Epithelial cell of prostate (primary cell): ENCODE measurements at places on chromosomes 12 and 14.

- no peak for DNase-seq
Observed at GRCh38 chr14:106505366-106505765, 979.0 kb downstream of the TMEM121 start.

DNA sequence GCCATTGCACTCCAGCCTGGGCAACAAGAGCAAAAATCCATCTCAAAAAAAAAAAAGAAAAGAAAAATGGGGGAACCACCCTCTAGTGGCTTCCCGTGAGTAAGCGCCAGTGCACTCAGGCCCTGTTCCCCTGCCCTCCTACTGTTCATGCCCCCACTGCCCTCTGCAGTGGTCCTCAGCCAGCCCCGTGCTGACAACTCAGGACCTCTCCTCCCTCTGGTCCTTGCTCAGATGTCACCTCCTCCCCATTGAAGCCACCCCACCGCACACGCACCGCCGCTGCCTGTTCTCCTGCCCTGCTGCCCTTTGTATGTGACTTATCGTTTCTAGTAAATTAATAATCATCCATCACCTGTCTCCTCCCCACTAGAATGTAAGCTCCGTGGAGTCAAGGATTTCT is 58.8 kb upstream of the DYNC1H1 start:
- DNase-seq = no peak

DNA sequence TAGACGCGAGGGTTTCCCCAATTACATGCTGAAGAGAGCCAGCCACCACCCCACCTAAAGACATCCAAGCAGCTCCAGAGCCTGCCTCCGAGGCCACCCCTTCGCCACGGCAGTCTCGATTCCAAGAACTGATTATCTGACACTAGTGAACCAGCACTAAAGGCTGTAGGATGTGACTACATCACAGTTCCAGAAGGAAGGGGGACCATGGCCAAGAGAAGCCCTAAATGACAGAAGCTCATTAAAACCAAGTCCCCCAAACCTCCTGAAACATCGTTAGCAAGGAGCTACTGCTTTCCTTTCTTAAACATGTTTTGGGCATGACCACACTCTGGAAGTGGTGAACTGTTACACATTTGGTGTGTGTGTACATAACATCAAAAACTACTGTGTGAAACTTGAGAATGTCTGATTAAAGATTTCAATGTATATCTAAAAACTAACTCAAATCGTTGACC is 88.2 kb downstream of the DUSP16 start:
- no peak for DNase-seq

GRCh38 chr12:76866726-76867125 is 12.1 kb downstream of the CSRP2 start:
- DNase-seq = no peak

DNA sequence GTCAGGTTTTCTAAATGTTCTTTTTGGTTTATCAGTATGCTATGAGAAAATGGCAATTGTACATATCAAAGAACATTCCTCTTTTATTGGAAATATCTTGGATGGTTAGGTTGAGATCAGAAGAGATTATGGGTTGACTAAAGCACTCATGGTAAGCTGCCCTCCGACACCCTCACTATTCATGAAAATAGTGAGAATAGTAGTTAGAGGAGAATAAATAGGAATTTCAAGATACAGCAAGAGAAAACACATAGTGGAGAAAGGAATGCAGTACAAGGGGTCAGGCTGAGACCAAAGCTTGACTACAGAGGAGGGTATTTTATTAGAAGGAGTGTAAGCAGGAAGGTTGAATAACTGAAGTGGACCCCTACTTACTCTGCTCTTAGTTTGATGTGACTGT is 112.5 kb downstream of the PTPRQ start:
- DNase-seq = no peak

- no peak for DNase-seq
Observed at GRCh38 chr12:32811686-32812392, 56.1 kb upstream of the YARS2 start.

- no peak for DNase-seq
Observed at GRCh38 chr14:34926552-34926951, 51.4 kb upstream of the BAZ1A start.

DNA sequence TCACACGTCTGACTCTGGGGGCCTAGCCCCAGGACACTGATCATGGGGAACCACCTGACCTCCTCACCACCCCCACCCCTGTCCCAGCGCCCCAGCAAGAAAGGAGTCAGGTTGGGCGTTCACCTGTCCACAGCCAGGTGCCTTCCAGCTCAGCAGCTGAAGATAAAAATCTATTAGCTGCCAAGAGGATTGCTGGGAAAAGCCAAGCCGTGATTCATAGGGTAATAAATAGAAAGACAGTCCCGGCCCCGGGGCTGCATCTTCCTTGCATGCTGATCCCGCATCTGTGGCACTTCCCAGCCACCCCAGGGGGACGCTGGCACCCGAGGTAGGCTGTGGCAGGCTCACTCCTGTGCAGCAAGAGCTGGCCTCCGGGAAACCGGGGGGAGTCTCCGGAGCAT is 70.2 kb upstream of the NCOR2 start:
- peak; percentile 50 for DNase-seq

DNA sequence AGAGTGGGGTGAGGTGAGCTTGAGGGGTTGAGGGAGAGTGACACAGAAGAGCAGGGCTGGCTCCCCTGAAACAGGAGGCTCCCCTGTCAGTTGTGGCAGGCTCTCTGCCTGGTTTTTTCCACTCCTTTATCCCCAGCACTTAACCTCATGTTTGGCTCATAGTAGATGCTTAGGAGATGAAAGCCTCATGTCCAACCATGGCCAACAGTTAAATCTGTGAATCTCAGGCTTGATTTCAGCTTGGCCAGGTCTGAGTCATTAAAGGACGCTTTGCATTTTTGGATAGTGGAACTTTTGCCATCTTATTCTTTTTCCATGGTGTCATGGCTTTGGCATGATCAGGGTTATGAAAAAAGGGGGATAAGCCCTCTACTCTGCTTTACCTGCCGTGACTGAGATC is 117.2 kb downstream of the CACNA1C start:
- no peak for DNase-seq

GRCh38 chr14:102280376-102280962 is 24.5 kb downstream of the MOK start:
- peak; percentile 51 for DNase-seq

- DNase-seq = no peak
Observed at GRCh38 chr12:2826721-2827515, 7.9 kb downstream of the NRIP2 start.

DNA sequence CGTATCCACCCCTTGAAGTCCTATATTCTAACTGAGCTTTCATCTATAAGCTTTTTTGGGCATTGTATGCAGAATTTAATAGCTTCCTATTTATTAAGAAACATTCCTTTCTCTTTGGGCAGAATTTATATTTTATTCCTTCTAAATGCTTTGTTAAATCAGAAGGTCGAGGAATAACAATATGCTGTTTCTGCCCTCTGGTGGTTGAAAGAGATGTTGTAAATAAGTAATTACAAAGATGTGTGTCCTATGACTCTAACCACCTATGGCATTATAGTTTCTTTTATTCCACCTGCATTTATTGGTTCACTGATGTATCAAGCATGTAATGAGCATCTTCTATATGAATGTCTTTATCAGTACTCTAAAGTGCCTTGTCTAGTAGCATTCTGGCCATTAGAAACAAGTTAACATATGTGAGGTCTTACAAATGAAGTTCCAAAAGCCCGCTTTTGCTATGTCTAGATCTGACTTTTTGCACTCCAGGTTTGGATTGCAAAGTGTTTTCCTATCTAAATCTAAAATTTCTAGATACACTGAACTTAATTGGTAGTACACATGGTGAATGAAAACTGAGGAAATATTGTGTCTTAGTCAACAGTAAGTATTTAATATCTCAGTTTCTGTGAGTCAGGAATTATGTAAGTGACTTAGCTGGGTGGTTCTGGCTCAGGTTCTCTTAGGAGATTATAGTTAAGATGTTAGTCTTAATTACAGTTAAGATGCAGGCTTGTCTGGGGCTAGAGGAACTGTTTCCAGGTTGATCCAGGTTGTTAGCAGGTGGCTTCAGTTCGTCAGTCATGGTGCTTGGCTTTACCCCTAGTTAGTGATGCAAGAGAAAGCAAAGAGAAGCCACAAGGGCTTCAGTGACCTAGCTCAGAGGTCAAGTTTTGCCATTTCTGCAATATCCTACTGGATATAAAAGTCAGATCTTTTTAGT is 57.5 kb downstream of the PLEKHA5 start:
- DNase-seq = no peak

DNA sequence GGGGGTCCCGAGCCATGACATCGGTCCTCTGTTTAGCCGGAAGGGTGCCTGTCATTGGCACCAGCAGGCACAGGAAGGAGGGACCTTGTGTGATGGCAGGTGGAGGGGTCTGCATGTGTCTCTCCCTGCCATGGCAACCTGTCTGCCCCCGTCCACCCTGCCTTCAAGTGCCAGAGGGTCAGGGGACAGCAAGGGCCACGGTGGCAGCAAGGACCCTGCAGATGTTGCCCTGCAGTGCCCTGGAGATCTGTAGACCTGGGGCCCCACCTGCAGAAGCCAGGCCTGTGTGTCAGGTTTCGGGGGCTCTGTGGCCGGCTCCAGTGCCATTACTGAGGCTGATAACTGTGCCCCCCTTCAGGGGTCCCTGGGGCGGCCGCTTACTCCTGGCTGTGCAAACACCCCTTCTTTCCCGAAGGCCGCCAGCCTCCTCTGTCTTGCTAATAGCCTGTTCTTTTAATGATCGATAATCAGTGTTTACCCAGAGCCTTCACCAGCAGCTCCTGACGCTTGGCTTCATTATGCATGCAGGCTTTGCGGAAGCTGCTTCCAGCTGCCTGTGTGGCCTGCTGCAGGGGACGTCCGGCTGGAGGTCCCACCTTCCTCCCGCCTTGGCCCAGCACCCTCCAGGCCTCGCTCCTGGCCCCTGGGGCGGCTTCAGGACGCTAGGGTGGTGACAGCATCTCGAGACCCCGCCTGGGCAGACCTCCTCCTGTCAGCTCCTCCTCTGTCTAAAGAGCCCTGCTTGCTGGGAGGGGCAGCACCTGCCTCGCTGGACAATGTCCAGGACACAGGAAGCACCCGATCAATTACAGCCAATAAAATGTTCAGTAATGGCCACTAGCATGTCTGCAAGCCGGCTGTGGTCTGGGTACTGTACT is 153.0 kb downstream of the KIF26A start:
- no peak for DNase-seq

DNA sequence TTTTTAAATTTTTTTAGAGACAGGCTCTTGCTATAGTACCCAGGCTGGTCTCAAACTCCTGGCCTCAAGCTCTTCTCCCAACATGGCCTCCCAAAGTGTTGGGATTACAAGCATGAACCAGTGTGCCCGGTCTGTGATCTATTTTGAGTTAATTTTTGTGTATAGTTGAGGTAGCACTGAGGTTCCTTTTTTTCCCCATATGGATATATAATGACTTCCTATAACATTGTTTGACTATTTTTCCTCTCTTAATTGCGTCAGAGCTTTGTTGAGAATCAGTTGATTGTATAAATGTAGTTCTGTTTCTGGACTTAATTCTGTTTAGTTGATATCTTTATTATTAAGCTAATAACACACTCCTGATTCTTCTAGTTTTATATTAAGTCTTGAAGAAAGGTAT is 8.6 kb upstream of the M6PR start:
- DNase-seq = no peak

- no peak for DNase-seq
Observed at GRCh38 chr14:71208702-71209357, 301.6 kb downstream of the PCNX1 start.

DNA sequence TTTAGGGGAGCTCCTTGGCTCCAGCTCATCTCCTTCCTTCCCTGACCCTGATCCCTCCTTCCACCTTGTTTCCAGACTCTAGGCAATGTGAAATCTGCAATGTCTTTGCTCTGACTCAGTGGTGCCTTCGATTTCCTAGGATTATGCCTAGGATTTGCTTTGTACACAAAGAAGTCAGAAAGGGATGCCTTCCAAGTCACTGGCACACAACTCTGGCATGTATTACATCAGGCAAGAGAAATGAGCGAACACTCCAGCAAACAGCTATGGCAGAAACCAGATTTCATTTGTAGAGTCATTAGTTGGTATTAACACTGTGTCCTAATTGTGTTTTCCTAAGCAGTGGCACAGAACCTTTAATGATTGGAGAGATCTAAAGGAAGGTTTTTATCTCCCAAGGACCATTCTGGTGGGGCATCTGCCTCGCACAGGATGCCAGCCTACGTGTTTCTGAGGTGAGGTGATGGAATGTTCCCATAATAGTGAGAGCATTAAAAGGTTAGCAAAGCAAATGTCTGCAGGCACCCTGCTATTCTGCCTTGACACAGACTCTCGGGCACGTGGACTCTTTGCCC is 84.9 kb downstream of the WSCD2 start:
- DNase-seq = no peak

DNA sequence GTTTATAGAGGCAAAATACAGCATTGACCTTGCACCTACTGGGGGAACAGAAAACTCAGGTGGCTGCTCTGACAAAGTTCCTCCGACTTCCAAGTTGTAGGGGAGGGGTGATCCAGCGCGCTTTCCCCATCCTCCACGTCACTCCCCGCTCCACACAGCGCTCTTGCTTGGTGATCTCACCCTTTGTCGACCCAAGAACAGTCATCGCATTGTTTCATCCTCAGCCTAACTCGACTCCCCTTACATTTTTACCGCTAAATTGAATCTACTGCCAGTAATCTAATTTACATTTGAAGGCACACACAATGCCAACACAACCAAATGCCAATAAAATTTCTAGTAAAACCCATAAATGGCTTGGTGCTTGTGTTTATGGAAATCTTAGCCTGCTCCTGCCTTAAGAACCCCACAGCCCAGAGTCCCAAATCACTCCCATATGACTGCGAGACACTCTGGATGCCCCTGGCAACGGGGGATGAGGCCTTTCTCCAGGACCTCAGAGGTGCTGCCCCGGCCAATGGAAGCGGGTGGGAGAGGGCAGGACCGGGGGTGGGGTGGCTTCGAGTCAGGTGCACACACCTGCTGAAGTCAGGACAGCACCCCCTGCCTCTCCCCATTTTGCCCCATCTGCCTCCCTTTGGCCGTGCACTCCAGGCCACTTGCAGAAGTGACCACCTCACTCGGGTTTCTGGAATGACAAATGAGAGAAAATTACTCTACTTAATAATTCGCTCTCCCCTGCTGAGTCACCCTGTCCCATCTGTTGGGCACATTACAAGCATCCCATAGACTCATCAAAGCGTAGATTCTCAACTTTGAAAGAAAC is 98.2 kb upstream of the GSC start:
- peak; percentile 6 for DNase-seq
